ENCODE measurements at places on chromosomes 4 and X. TPM values are rescaled to one million over a fixed set of nuclear protein-coding genes. Genes with fewer than 3 reads are reported as not detected.

The FAM53A gene
- 5.3 TPM for total RNA-seq

The TCEANC gene
- 1.7 TPM for total RNA-seq

- DNase-seq, result no peak
Observed at GRCh38 chrX:118536204-118536603, 40.6 kb downstream of the DOCK11 start.

- DNase-seq, result no peak
Observed at GRCh38 chr4:122776916-122777315, 44.4 kb downstream of the BBS12 start.

GRCh38 chr4:121096629-121097028 is 24.3 kb upstream of the NDNF start:
- no peak for DNase-seq

DNA sequence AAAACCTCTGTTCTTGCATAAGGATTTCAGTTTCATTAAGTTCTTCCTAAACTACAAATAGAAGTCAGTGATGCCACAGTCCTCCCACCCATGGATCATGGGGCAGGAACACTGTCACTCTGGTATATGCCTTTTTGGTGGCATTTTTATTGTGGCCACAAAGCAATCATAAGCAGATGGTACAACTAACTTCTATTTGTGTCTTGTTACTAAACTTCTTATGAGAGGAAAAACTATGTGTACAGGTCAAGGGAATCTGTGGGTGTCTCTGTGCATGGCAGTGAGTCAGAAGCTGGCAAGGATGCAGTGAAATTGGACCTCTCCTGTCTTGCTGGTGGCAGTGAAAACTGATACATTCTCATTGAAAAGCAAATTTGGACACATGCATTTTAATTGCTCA is 245.0 kb upstream of the GPC4 start:
- DNase-seq, result no peak

- DNase-seq, result no peak
Observed at GRCh38 chr4:5952975-5953951, 60.4 kb upstream of the CRMP1 start.

DNA sequence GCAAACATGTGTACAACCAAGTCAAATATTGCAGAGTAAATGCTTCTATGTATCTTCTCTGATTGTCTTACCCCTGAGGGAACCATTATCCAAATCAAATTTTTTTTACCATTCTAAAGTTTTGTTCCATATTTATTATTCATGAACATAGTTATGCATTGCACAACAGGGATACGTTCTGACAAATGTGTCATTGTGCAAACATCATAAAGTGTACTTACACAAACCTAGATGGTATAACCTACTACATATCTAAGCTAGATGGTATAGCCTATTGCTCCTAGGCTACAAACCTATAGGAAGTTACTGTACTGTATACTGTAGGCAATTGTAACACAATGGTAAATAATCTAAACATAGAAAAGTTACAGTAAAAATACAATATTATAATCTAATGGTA is 23.4 kb downstream of the BEX3 start:
- DNase-seq, result no peak

Measured in Calu3 (cell line).